Activated effector memory CD4-positive, alpha-beta T cell treated with anti-CD3 and anti-CD28 coated beads, Interleukin-2, amount 50 U/mL, for 16 hours (primary cell): ENCODE measurements at places on chromosomes 4 and X.

DNA sequence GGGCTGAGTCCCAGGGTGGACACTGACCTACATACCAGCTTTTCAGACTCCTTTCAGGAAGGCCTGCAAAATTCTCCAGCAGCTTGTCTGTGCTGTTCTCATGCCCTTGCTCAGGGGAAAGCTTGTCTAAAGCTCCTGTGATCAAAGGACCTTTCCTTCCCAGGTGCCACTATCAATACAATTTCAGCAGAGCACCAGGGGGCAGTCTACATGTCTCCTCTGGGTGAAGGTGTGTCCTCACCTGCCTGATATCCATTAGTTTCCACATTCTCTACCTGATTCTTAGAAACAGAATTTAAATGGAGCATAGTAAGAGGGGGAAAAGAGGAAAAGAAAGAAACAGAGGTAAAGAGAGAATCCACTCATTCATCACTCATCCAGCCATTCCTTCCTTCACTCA, 114.2 kb downstream of the PPARGC1A start:
- no peak for DNase-seq

- no peak for DNase-seq
These were observed 183.5 kb upstream of the FSTL5 start for GRCh38 chr4:162347156-162347841.

DNA sequence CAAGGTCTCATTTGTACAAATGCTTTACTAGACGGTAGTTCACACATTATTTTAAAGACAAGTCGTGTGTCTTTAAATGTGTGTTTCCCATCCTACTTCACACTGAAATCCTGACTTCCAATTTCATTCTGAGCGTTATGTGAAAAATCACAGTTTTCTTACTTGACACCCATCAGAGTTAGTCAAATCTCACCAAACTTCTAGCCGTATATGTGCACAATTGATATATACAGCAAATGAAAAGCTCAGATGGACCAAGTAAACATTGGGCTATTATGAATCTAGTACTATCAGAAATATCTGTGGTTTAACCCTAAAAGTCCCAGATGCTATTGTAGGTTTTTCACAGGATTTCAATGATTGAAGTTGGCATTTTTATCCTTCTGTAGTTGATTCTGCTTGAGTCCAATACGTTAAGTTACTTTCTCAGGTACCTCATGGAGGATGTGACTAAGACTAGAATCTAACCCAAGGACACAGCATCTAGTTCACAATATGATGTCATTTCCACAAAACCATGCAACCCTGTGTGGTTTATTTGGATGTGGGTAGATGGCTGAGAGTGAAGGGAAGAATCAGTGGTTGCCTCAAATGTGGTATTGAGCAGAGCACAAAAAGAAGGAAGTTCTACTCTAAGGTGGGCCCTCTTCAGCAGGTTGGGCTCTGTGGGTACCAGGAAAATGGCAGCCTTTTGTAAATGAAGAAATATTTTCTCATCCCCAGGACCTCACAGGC, 22.1 kb upstream of the TRIM60 start:
- no peak for DNase-seq

- DNase-seq = no peak
These were observed 234.2 kb upstream of the RPS6KA3 start for GRCh38 chrX:20500949-20501348.

DNA sequence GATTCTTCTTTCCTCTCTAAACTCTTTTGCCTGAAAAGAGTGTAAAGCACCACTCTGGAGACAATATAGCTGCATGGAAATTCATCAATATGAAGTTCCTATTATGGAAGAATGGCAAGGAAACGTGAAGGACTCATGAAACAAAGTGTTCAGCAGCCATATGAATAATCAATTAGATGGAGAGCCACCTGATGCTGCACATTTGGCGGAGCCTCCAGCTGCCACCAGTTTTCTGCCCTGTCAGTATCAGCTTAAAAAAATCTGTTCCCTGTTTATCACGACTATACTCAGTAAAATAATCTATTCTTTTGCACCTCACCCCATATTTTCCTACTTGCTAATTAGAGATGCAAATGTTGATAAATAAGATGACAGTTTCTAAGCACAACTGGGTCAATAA, 276.0 kb downstream of the UNC5C start:
- no peak for DNase-seq
